Hematopoietic multipotent progenitor cell (in vitro differentiated cells): ENCODE measurements at places on chromosomes 11 and 22. TPM values are rescaled to one million over a fixed set of nuclear protein-coding genes. Genes with fewer than 3 reads are reported as not detected.

The TRIM6 gene
- total RNA-seq, result 2.4 TPM

The CADM1 gene
- under 0.01 TPM for total RNA-seq

The NAV2 gene
- 0.27 TPM for total RNA-seq

- DNase-seq, result no peak
These were observed 801.1 kb downstream of the TBC1D22A start for GRCh38 chr22:47563406-47564157.

DNA sequence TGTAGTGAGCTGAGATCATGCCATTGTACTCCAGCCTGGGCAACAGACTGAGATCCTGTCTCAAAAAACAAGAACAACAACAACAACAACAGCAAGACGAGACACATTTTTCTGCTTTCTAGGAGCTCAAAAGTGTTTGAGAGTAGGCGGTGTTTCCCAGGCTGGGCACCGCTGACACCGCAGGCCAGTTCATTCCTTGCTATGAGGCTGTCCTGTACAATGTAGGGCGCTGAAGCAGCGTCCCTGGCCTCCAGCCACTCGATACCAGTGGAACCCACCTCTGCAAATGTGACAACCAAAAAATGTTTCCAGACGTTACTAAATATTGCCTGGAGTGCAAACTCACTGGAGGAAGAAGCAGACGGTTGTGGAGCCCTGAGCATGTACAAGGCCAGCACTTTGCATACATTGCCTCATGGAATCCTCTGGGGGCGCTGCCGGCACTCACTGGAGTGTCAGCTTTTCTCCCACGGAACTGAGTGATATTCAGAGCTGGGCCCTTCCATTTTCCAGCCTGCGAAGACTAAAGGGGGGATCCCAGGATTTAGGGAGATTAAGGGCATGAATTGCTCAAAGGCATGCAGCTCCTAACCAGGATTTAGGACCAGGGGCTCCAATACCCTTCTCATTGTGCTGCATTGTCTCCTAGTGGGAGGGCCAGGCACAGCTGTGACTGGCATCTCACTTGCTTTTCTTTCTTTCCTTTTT is 5.8 kb upstream of the MIEF1 start:
- peak; percentile 82 for DNase-seq

- no peak for DNase-seq
These were observed 149.8 kb downstream of the TTC17 start for GRCh38 chr11:43508511-43508918.

- DNase-seq, result no peak
These were observed 50.5 kb downstream of the POLD3 start for GRCh38 chr11:74642912-74643311.

GRCh38 chr11:58524232-58525036 is 16.5 kb upstream of the OR5B21 start:
- peak; percentile 76 for DNase-seq

- no peak for DNase-seq
These were observed 44.9 kb upstream of the ETS1 start for GRCh38 chr11:128632141-128632791.

- DNase-seq, result no peak
These were observed 31.0 kb downstream of the NAP1L4 start for GRCh38 chr11:2961080-2961479.

- DNase-seq, result no peak
These were observed 401.1 kb downstream of the NTM start for GRCh38 chr11:131771471-131771870.

DNA sequence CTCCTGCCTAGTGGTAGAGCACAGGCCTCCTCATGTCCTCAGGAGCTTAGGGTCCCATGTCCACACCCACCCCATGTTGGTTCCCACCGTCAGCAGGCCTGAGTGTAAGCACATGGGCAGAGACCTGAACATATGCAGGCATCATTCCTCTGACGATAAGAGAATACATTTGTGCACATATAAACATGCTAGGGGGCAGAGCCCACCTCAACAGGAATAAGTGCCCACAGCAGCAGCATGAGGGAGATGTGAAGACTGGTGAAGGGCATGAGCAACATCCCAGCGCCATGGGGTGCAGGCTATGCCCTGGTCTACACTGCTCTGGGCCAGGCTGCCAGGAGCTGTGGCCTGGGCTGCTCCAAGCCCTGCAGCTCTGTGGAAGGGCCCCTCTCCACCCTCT is 16.9 kb downstream of the ADORA2A start:
- DNase-seq, result no peak

DNA sequence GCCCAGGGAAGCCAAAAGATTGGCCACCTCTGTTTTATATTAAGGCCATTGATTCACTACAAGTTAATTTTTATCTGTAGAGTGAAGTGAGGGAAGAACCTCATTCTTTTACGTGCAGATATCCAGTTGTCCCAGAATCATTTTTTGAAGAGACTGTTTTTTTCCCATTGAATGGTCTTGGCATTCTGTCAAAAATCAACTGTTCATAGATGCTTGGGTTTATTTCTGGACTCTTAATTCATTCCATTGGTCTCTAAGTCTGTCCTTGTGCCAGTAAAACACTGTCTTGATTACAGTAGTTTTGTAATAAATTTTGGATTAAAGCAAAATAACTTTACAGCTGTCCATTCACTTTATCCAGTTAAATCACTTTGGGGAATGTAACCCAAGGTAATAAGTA is 26.8 kb downstream of the WBP2NL start:
- no peak for DNase-seq

- no peak for DNase-seq
These were observed 19.1 kb downstream of the ABCC8 start for GRCh38 chr11:17457396-17458173.

GRCh38 chr22:26549902-26550497 is 37.7 kb upstream of the TFIP11 start:
- no peak for DNase-seq

DNA sequence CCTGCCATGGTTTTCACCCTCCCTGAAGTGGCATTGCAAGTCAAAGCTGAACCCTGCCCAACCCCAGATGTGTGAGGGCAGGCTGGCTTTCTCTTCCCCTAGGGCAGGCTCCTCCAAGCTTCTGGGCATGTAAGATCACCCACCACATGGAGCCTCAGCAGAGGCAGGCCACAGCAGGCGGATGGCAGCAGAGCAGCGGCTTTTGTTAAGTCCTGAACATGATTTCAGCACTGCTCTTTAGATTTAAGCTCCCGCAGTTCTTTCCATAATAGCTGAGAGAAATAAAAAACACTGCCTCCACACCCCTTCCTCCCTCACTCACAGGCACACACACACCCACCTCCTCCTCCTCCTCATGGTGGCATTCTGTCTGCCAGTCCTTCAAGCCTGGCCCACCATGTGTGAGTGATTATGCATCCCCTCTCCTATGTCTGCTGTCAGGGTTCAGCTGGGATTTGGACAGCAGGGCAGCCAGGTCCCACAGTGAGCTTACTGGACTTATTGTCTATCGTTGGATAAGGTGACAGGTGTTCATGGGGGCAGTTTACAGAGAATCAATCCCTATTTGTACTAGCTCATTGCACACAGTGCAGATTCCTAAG is 5.0 kb upstream of the NTM start:
- DNase-seq, result no peak

DNA sequence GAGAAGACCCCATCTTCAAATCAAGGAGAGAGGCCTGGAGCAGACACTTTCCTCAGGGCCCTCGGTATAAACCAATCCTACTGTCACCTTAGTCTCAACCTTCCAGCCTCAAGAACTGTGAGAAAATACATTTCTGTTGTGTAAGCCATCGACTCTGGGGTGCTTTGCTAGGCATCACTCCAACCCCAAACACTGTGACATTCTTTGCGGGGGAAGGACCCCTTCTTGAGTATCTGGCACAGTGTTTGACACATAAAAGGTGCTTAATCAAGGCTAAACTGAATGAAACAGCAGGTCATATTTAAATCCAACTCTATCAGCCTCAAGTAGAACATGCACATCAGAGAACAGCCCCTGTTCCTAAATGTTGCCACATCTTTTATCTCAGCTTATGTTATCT is 558.1 kb downstream of the INSC start:
- DNase-seq, result no peak

- DNase-seq, result no peak
These were observed 18.9 kb downstream of the ADM start for GRCh38 chr11:10323793-10324170.

DNA sequence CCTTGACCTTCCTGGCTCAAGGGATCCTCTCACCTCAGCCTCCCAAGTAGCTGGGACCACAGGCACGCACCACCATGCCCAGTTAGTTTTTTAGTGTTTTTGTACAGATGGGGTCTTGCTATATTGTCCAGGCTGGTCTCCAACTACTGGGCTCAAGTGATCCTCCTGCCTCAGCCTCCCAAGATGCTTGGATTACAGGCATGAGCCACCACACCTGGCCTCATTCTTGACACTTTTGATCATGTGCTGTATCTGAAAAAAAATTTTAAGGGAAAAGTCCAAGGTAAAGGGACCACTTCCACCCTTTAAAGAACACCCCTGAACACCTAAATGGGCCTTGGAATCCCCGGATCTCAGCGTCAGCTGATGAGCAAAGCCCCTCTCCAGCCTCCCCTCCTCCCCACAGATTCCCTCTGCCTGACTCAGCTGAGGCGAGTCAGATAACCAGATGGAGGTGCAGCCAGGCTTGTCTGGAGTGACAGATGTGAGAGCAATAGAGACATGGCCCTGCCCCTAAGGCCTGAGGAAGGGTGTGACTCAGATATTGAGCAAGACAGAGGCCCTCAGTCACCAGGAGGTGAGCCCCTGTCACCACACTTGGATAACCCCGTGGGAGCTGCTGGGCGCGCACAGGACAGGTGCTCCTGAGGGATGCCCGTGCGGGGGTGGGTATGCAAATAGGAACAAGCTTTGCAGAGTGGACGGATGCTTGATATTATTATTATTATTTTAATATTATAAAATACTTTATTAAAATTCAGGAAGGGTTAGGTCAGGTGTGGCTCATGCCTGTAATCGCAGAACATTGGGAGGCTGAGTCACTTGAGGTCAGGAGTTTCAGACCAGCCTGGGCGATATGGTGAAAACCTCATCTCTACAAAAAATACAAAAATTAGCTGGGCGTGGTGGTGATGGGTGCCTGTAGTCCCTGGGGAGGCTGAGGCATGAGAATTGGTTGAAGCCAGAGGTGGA is 5.0 kb upstream of the CCDC88B start:
- peak; percentile 87 for DNase-seq

DNA sequence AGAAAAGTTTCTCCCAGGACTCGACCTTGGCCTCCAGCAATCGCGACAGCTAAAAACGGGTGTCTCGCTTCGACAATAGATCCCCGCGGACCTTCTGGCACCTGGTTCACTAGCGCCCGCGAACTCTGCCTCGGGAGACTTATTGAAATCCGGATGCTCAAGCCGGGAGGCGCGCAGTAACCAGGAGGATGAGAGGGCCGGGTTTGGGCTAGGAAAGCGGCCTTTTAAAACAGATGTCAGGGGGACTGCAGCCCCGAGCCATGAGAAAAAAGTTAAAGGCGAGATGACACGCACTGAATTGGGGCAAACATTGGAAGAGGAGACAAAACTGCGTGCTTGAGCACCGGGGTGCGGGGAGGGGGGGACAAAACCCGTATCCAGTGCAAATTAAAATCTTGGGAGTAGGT is 637 bp upstream of the ZBTB16 start:
- no peak for DNase-seq

DNA sequence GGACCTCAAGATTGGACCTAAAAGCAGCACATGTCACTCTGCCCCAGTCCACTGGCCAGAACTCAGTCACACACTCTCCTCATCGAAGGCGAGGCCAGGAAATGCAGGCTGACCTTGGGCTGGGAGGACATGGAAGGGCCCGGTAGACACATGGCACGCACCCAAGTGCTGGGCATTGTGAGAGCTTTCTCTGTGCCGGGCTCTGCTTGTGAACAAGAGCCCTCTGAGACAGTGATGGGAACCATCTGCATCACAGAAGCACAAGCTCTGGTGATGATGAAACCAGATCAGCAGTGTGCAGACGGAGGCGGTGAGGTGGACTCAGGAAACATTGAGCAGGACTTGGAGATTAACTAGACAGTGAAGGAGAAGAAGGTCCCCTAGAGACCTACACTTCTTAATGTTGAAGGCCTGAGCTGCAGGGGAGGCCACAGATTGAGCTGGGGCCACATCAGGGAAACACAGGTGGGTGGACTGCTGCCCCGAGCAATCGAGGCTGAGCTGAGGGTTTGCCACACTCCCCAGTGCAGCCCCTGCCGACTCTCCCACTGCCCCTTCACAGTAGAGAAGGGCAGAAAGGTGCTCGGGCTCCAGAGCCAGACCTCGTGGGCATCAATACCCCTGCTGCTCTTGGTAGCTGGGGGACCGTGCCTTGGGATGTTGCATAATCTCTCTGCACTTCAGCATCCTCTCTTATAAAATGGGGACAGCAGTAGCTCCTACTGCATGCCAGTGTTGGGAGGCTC is 1460.5 kb downstream of the TBC1D22A start:
- DNase-seq, result no peak

DNA sequence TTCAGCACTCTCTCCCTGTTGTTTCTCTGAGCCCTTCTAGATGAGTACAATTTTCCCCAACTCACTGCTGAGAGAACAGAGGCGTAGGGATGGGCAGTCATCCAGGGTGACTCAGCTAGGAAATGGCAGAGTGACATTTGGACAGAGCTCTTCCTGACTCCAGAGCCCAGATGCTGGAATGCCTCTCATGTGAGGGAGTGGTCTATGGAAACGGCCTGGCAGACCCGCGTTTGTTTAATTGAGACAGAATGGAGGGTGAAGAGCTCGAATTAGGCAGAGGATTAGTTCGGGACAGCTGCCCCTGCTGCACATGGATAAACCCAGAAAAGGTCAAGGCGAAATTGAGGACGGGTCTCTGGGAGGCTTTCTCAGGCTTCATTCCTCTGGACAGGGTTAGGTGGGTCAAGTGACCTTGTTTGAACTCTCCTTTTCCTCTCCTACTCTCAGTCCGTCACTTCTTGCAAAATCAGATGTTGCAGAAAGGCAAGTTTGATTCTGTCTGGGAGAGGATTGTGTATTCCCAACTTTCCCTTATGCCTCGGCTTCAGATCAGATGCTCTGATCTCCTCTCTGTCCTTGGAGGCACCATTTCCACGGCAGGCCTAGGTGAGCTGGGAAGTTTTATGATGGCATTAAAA is 7.6 kb upstream of the LMO2 start:
- no peak for DNase-seq

GRCh38 chr11:44165432-44165831 is 70.0 kb downstream of the EXT2 start:
- DNase-seq, result no peak

DNA sequence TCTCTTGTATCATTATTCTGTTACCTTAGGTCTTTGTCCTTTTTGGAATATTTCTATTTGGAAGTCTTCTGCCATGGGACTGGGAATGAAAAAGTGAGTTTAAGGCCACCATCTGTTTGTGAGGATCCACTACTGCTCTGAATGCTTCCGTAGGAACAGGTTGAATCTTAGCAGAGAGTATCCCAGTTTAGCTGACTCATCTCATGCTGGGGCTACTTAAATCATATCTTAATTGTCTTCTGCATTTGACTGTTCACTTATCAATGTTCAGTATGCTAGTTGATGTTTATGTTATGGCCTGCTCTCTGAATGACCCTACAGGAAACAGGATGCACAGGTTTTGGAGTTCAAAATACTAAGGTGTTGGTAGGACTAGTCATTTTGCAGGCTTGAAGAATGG is 1.4 kb upstream of the OR52I2 start:
- DNase-seq, result no peak
